ENCODE measurements at places on chromosomes 3 and 15. TPM values are rescaled to one million over a fixed set of nuclear protein-coding genes. Genes with fewer than 3 reads are reported as not detected.

The GABRA5 gene
- not detected for total RNA-seq

The EPHA3 gene
- not detected for total RNA-seq

The RLBP1 gene
- not detected for total RNA-seq

The IGSF10 gene
- total RNA-seq, result 0.03 TPM

The USP13 gene
- 9.1 TPM for total RNA-seq

The MUSTN1 gene
- 0.58 TPM for total RNA-seq

The RYR3 gene
- total RNA-seq, result not detected

The TMCO5A gene
- not detected for total RNA-seq

The HYKK gene
- 1.2 TPM for total RNA-seq

The PDCD6IP gene
- total RNA-seq, result 177 TPM

The SPSB4 gene
- not detected for total RNA-seq

The GOLGA6L7 gene
- total RNA-seq, result not detected

The COPG1 gene
- total RNA-seq, result 144 TPM

The CNTN4 gene
- not detected for total RNA-seq

The GPR160 gene
- total RNA-seq, result 2.2 TPM

The MUC20 gene
- total RNA-seq, result 0.95 TPM

The CHAC1 gene
- total RNA-seq, result 31.3 TPM

The TMEM41A gene
- total RNA-seq, result 25.1 TPM

The MUC4 gene
- 0.08 TPM for total RNA-seq

The TF gene
- total RNA-seq, result 8.2 TPM

The WDR93 gene
- total RNA-seq, result not detected

The ALDH1L1 gene
- total RNA-seq, result 0.29 TPM

The DNAH12 gene
- total RNA-seq, result 0.05 TPM

The RFT1 gene
- 44.3 TPM for total RNA-seq

The SLC12A8 gene
- total RNA-seq, result 0.35 TPM

The ZIC4 gene
- total RNA-seq, result not detected

The ABHD17C gene
- total RNA-seq, result 5.8 TPM

The SAXO2 gene
- 3.4 TPM for total RNA-seq
